AG04449 (cell line): ENCODE measurements at places on chromosomes 2 and 18.

DNA sequence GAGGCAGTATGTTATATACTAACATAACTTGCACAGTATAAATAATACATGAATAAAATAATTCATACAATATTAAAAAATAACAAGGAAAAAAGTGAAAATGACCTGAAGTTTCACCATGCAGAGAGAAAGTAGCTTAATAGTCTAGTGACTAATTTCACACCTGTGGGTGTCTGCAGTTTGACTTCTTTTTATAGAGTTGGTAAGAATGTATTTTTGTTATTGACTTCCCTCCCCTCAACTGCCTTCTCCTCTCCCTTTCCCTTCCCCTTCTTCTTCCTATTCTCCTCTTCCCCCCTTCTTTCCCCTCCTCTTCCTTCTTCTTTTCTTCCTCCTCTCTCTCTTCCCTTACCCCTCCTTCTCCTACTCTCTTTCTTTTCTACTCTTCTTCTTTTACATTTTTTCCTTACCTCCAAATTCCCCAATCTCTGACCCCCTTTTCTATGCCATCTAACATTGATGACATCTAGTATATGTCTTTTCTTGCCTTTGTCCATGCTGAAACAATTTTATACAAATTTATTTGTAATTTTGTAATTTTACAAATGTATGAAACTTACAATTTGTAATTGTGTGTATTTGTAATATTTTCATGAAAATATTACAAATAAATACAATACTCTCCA lies 3.1 kb downstream of the DNAH6 start:
- no peak for DNase-seq

DNA sequence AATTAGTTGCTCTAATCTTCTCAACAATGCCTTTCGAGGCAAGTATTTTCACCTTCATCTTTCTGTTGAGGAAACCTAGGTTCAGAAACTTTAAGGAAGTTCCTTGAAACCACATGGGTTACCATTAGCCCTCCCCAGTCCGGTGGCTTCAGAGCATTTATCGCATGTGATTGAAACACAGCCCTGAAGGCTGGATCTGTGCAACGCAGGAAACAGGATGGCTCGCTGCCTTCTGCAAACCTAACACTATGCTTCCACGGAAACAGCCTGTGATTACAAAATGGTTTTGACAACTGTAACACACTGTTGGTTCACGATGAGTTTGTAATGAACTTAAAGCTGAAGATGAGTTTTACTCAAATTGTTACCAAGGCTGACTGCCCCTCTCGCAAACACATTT lies 68.5 kb downstream of the EPB41L3 start:
- DNase-seq: no peak

DNA sequence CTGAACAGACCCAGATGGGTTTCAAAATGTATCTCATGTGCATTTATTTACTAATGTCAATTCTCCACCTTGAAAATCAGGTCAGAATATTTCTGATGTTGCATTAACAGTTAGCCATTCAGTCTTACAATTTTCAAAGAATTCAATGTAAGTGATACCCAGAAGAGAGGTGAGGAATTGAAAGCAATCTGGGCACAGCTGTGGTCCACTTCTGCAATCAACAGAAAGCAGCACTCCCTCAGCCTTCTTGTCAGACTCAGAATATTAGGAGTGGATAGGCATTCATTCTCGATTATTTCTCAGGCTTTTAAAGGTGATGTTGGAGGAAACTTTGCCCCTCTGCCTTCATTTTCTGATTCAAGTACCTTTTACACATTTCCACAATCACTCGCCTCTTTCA lies 15.7 kb downstream of the CCL20 start:
- no peak for DNase-seq

GRCh38 chr2:147641651-147642050 lies 203.2 kb upstream of the ACVR2A start:
- DNase-seq: no peak

DNA sequence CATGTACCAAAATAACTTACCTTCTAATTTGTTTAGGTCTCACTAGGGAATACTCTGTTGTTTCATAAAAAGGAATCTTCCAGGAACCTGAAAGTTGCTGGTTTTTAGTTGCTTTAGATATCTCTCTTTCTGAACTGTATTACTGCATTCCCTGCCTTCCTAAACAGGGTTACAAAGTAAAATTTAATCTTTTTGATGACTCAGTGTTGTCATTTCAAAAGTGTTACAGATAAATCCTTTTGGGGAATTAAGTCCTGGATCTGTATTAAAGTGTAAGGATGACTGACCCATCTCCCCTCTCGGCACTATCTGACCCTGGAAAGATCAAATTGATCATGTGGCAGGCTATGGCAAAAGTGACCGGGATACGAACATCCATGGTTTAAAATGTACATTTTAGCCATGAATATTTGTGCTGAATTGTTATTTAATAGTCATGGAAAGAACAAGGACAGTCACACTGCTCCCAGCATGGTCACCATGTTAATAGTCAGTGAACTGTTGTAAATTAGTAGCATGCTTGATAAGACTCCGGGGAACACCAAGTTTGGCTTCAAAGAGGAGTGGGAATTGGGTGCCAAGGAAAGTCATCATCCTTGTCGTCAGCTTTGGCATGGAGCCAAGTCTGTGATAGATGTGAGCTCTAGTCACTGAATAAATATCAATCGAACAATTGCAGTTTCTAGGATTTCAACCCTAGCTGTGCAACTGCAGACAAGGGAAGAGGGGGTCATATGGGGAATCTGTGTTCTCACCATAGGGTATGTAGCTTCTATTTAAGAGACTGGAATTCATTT lies 4.2 kb downstream of the PLEKHA3 start:
- no peak for DNase-seq

DNA sequence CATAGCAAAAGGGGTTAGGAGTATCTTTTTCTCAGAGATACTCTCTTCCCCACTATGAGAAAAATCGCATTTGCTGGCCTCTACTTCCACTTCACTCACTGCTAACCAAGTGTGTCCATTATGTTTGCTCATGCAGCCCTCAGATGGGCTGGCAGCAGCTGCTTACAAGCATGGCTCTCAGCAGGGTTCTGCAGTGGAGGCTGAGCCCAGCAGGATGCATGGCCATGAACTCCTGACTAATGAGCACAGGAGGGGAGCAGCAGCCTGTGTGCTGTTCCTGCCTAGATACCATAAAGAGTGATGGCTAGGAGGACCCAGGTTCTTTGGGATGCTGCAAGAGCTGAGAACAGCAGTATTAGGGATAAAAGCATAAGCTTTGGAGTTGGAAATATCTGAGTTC lies 316.9 kb upstream of the THSD7B start:
- DNase-seq: no peak

- no peak for DNase-seq
Measured at GRCh38 chr2:50770299-50770698, 261.6 kb downstream of the NRXN1 start.

DNA sequence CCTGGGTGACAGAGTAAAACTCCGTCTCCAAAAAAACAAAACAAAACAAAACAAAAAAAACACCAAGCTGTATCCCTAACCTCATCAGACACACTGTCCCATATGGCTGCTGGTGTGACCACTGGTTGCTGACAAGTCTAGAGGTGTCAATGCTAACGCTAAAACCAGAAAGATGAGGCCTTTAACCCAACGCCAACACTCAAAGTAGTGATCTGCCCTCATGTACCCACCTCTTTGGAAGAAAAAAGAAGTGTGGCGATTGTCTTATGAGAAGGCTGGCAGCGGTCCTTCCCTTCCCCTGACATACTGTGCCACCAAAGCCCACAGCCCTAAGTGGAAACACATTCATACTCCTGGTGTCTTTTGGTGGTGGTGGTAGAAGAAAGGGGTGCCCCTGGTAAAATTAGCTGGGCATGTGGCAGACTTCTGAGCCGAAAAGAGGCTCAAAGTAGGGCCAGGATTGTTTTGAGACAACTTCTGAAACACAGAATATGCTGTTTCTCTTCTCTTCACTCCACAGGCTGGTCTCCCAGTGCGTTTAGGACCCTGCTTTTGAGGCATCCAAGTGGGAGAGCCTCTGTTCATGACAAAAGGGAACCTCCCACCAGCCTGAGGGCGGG lies 9.8 kb downstream of the SERTAD2 start:
- DNase-seq: no peak

GRCh38 chr18:28147674-28148171 lies 29.2 kb downstream of the CDH2 start:
- no peak for DNase-seq

GRCh38 chr2:48699348-48699930 lies 56.1 kb downstream of the LHCGR start:
- no peak for DNase-seq

DNA sequence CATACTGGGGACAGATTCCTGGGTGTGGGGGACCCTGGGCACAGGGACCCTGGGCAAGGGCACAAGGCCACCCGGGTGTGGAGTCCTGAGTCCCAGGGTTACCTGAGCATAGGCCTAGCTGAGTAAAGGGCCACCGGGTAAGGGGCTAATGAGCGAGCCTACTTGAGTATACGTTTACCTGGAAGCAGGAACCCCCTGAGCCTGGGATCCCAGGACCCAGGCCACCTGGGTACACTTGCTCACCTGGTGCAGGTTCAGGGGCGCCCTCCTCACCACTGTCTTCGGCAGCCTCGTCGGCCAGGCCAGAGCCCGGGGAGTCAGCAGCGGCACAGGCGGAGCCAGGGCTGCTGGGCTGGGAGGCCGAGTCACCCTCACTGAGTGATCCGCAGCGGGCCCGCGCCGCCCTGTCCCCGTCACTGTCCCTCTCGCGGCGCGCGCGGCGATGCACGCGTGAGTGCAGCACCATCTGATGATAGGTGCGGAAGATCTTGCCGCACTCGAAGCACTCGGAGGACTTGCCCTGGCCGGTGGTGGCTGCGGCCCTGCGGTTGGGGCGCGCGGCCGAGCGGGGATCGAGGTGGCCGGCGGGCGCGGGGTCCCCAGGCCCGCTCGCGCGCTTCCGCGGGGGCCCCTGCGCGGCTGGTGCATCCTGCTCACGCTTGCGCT lies 53.9 kb downstream of the ZNF516 start:
- DNase-seq: no peak

GRCh38 chr2:43424262-43425207 lies 171.3 kb downstream of the THADA start:
- DNase-seq: no peak
